Osteocyte (in vitro differentiated cells): ENCODE measurements at places on chromosomes 1 and 21. TPM values are rescaled to one million over a fixed set of nuclear protein-coding genes. Genes with fewer than 3 reads are reported as not detected.
A peak's percentile ranks its signal among the peaks of the same experiment; 100 is the strongest.

DNA sequence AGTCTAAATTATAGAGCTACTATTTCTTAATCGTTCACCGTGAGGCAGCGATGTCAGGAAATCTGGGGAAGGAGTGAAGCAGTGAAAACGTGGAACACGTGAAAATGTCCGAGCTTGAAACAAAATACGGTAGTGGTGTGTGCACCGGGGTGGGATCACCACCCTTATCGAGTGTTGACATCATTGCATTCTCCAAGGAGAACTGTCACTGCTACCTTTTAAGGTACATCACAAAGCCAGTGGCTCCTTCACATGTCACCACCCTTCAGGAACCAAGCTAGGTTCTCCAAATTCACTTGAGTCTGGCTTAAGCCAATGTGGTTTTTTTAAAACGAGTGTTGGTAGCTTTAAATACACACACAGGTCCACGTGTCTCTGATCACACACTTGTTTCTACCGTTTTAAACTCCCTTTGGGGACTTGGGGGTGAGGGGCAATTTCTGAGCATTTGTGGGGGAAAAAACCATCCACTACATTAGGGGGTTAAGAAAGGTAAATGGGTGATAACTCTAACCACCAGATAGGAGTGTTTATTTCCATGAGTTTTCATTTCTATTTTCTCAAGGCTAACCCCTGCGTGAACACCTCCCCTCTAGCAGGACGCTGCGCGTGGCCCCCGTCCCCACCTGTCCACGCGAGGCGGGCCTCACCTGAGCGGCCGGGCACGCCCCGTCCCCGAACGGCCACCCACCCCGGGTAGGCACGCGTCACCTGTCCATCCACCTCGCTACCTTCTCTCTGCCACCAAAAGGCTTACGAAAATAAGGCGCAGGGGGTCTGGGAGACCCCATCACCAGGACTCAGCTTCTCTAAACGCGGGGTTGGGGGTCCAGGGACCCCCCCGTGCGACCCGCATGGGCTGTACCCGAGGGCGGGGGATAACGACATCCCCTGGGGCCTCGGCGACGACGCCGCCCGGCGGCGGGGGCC is 978 bp downstream of the PRDM15 start:
- no peak for DNase-seq

GRCh38 chr1:119879510-119880434 is 16.5 kb downstream of the ADAM30 start:
- no peak for DNase-seq

- no peak for DNase-seq
Measured at GRCh38 chr1:9275161-9275560, 17.5 kb upstream of the SPSB1 start.

Gene LELP1
- not detected in 2 replicates for total RNA-seq

Gene SLAMF7
- not detected in 2 replicates for total RNA-seq

- DNase-seq = no peak
Measured at GRCh38 chr1:208577381-208577905, 333.3 kb upstream of the PLXNA2 start.

Gene MYBPHL
- total RNA-seq = not detected in 2 replicates

- DNase-seq = no peak
Measured at GRCh38 chr1:96771847-96772246, 50.3 kb downstream of the PTBP2 start.

DNA sequence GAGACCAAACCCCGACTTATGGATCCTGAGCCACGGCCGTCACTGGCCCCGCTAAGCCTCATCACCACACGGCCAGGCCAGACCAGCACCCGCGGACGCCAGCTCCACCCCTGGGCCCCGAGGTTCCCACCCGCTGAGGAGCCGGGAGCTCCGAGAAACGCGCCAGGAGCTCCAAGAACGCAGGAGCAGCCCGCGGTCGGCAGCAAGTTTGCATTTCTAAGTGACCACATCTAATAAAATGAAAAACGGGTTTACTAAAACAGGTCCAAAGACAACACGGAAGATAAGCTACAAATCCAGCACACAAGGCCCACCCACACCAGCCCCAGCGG is 8.1 kb upstream of the C1QTNF12 start:
- DNase-seq = no peak

Gene KRTAP23-1
- not detected in 2 replicates for total RNA-seq

Gene LPAR3
- not detected in 2 replicates for total RNA-seq

Gene CRYBG2
- total RNA-seq = not detected in 2 replicates

DNA sequence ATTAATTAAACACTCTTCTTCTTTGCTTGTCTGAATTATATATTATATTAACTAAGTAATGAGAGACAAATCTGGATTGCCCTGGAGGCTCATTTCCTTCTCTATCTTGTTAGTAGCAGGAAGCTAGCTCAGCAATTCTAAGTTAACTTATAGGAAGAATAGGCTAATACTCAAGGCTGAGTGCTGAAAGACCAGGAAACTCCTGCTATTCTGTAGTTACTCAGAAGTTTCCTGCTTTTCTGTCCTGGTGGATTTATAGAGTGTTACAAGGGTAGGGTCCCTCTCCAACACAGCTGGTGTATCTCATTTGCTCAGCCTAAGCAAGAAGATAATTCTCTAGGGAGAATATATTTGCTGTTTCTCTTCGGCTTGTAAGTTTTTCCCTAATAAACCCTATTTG is 29.2 kb downstream of the HSPA13 start:
- no peak for DNase-seq

DNA sequence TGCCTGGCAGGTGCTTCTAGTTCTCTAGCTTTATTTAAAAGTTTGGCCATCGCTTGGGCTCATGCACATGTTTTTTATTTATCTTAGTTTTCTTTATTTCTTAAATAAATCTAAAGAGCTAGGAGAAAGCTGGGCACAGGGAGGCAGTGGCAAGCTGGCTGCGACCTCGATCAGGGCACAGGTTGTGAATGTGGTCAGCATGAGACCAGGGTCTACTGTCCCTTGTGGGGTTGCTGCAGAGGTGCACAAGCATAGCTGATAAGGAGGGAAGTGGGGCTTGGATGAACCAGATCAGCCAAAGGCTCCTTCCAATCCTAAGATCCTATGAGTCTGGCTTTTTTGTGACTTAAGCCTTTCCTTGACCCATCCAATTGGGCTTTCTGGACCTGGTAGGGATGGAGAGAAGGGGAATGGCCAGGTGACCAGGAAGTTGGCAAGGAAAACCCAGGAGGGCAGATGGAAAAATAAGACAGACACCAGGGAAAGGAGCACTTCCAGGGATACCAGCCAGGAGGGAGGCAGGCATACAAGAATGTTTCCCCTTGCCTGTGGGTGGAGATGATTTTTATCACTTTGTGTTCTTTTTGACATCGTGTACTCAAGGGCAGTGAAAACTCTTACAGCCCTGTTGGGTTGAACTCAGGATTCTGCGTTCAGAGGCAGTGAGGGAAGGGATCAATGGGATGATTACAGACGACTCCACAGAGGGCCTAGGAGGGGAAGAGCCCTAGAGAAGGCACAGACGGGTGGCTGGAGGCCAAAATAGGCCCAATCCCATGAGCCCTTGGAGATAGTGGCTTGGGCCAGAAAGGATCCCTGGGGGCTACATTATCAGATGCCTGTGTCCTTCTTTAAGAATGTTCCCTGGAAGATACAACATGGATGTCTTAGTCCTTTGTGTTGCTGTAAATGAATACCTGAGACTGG is 8.5 kb downstream of the CYP4B1 start:
- peak; percentile 62 for DNase-seq

DNA sequence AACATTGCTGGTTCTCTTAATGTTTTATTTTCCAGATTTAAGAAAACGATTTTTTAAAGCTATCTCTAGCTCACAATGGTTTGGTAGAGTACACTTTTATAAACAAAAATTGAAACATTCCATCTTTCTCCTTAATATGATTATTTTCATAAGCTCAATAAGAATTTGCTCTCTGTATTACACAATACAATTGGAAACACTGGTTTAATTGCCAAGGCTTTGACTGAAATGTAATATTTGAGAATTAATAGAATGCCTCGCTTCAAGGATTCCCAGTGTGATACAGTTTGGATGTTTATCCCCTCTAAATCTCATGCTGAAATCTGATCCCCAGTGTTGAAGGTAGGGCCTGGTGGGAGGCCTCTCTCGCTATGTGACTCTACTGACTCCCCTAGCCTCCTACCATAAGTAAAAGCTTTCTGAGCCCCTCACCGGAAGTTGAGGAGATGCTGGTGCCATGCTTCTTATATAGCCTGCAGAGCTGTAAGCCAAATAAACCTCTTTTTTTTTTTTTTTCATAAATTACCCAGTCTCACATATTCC is 67.4 kb downstream of the DDAH1 start:
- DNase-seq = no peak

DNA sequence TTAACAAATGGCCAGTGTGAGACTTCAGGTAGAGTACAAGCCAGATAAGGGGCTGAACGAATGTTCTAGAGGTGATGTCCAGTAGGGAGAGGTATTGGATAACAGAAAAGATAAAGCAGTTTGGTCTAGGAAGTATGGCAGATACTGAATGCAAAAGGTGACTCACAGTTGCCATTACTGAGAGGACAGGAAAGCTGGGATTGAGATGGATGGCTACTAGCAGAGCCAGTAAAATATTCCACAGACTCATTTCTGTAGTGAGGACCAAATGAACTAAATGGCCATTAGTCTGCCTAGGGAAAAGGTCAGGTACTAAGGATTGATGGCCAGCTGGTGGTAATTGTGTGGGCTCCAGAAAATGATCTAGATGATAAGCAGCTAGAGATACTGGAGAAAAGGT is 11.5 kb downstream of the MACO1 start:
- no peak for DNase-seq

DNA sequence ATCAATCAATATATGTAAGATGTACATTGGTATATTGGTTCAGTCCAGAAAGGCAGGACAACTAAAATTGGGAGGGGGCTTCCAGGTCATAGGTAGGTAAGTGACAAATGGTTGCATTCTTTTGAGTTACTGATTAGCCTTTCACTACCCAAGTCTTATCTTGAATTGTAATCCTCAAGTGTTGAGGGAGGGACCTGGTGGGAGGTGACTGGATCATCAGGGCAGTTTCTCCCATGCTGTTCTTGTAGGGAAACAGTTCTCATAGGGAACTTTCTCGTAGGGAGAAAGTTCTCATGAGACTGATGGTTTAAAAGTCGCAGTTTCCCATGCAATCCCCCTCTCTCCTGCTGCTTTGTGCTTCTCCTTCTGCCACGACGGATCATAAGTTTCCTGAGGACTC is 809.2 kb downstream of the KCNT2 start:
- no peak for DNase-seq

- DNase-seq = no peak
Measured at GRCh38 chr1:214496126-214496525, 55.3 kb downstream of the PTPN14 start.

Gene MRPL39
- 20.0 and 24.3 TPM in 2 replicates for total RNA-seq

DNA sequence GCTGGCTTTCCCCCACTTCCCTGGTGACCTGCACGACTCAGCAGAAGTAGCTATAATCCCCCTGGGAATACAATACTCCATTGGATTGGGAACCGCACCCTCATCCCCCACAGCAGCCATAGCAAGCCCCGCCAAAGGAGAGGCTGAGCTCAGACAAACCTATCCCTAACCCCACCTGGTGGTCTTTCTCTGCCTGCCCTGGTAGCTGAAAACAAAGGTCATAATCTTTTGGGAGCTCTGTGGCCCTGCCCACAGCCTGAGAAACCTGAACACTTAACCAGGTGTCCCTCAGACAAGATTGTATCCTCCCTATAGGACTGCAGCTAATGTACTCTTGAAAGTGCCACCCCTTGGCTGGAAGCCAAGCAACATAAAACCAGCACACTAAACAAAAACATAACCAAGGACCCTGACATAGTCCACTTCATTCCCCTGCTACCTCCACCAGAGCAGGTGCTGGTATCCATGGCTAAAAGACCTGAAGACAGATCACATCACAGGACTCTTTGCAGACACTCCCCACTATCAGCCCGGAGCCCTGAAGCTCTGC is 71.6 kb upstream of the RUNX1 start:
- DNase-seq = no peak

DNA sequence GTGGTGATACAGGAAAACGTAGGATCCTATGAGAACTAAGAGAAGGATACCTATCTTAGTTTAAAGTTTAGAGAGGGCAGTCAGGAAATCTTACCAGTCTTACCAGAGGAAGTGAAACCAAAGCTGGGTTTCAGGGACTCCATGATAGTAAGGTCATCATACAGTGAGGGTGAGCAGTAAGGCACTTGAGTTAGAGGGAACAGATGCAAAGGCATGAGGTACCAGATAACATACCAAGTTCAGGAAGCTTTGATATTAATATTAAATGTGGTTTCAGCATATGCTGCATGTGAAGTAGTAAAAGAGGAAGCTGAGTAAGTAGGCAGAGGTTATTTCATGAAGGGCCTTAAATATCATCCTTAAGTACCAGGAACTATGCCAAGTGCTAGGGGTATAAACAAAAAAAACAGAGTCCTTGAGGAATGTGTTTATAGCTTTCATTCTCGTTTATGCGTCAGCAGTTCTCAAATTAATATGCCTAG is 16.9 kb downstream of the ATG4C start:
- DNase-seq = no peak

GRCh38 chr1:56215086-56215485 is 364.3 kb downstream of the PLPP3 start:
- no peak for DNase-seq

- no peak for DNase-seq
Measured at GRCh38 chr1:20997602-20998224, 179.0 kb downstream of the EIF4G3 start.

Gene CELA2B
- not detected in 2 replicates for total RNA-seq

GRCh38 chr1:44884746-44885145 is 41.7 kb upstream of the PTCH2 start:
- DNase-seq = no peak

DNA sequence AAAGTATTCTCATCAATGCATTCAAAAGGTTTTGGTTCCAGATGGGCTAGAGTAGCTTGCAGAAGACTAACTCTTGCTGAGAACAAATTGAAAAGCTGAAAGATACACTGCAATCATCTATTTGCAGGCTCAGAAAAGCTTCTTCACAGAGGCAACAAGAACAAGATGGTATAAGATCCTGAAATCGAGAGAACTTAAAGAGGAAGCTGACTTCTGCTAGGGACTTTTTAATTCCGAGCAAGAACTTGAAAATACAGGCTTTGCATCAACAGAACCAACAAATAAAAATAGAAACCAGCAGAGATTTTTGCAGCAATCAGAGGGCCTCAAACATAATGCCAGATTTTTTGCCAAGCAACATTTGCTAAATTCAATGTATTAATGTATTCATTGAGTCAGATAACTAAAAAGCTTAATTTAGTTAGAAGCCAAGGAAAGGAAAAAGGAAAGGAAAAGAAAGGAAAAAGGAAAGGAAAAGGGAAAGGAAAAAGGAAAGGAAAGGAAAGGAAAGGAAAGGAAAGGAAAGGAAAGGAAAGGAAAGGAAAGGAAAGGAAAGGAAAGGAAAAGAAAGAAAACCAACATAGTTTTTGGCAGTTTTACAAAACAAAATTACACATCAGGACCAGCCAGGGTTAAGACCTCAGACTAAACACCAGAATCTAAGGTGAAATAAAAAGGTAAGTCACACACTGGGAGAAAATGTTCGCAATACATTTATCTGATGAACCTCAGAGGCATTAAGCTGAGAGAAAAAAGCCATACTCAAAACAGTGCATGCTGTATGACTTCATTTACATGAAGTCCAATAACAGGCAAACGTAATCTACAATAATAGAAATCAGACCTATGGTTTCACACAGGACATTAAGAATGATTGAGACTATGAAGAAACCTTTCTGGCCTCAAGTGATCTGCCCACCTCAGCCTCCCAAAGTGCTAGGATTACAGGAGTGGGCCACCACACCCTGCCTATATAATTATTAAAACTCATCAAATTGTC is 42.6 kb downstream of the FAF1 start:
- no peak for DNase-seq

Gene OSCP1
- 5.0 and 7.1 TPM in 2 replicates for total RNA-seq
